ENCODE measurements at places on chromosomes 6 and 20. TPM values are rescaled to one million over a fixed set of nuclear protein-coding genes. Genes with fewer than 3 reads are reported as not detected.
A peak's percentile ranks its signal among the peaks of the same experiment; 100 is the strongest.

DNA sequence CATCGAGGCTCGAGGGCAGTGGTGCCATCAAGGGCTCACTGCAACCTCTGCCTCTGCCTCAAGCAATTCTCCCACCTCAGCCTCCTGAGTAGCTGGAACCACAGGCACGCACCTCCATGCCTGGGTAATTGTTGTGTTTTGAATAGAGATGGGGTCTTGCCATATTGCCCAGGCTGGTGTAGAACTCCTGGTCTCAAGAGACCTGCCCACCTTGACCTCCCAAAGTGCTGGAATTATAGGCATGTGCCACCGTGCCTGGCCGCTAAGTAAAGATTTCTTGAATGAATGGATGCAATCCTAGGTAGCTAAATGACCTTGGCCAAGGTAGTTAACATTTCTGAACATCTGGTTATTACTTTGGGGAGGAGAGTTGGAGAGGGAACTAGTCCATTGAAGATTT lies 7.4 kb downstream of the SCAF8 start:
- H3K4me1 ChIP-seq: peaks cover 8% of the 10 kb centered on the region
- H3K36me3 ChIP-seq: peaks cover 2% of the 10 kb centered on the region
- no peak overlapping the region for H3K27ac ChIP-seq
- no peak overlapping the region for H3K4me3 ChIP-seq

- no peak overlapping the region for H3K27ac ChIP-seq
- H3K4me3 ChIP-seq: no peak overlapping the region
- no peaks in the 10 kb centered on the region for H3K27me3 ChIP-seq
- peaks cover 5% of the 10 kb centered on the region for H3K4me1 ChIP-seq
- DNase-seq: no peak
These were observed 29.3 kb downstream of the SNPH start for GRCh38 chr20:1295276-1295930.

DNA sequence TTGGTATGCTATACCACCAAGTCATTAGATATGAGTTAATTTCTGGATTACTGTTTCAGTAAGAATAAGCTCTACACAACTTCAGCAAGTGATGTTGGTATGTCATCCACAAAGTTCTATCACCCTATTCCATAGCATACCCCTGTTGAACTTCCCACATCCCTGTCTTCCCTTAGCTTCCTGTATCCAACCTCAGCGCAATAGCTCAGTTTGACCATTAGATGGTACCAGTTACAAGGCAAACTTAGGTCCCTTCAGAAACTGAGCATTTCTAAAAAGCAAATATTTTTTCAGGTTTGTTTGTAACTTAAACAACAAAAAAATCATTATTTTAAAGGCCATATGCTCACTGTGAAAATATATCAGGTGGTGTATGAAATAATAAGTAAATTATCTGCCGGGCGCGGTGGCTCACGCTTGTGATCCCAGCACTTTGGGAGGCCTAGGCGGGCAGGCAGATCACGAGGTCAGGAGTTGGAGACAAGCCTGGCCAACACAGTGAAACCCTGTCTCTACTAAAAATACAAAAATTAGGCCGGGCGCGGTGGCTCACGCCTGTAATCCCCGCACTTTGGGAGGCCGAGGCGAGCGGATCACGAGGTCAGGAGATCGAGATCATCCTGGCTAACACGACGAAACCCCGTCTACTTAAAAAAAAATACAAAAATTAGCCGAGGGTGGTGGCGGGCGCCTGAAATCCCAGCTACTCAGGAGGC lies 8.8 kb upstream of the MOG start:
- no peaks in the 10 kb centered on the region for H3K27me3 ChIP-seq
- DNase-seq: peak; percentile 35
- H3K36me3 ChIP-seq: no peaks in the 10 kb centered on the region
- no peaks in the 10 kb centered on the region for H3K4me1 ChIP-seq
- no peak overlapping the region for H3K4me3 ChIP-seq

Gene VWA7
- 14.2 TPM for total RNA-seq

Gene C6orf47
- total RNA-seq: 18.9 TPM

Gene LY6G6D
- total RNA-seq: not detected

Gene MYBL2
- total RNA-seq: 4.7 TPM

Measured in lung (tissue), 17 donors.